Activated CD8-positive, alpha-beta T cell treated with anti-CD3 and anti-CD28 coated beads for 36 hours (primary cell): ENCODE measurements at places on chromosomes 16 and 17. TPM values are rescaled to one million over a fixed set of nuclear protein-coding genes. Genes with fewer than 3 reads are reported as not detected.
A peak's percentile ranks its signal among the peaks of the same experiment; 100 is the strongest.

- no peak for DNase-seq
Observed at GRCh38 chr17:53466733-53467132, 356.0 kb upstream of the KIF2B start.

The TEKT5 gene
- total RNA-seq: 0.16 TPM

The DHRS11 gene
- total RNA-seq: 8.6 TPM

The ARHGDIG gene
- not detected for total RNA-seq

- DNase-seq: no peak
Observed at GRCh38 chr17:56159826-56160380, 6.6 kb downstream of the ANKFN1 start.

- peak; percentile 51 for DNase-seq
Observed at GRCh38 chr17:68459037-68459639, 1.8 kb upstream of the WIPI1 start.

GRCh38 chr17:61648587-61648986 is 57.6 kb upstream of the NACA2 start:
- no peak for DNase-seq

- peak; percentile 52 for DNase-seq
Observed at GRCh38 chr16:84357191-84357651, 11.1 kb upstream of the ATP2C2 start.
